Right ventricle myocardium superior (tissue), 1 donor: ENCODE measurements at places on chromosomes 2 and 18. TPM values are rescaled to one million over a fixed set of nuclear protein-coding genes. Genes with fewer than 3 reads are reported as not detected.

Gene KIAA2012
- not detected for total RNA-seq

Gene AMER3
- not detected for total RNA-seq

Gene FNDC4
- 2.0 TPM for total RNA-seq

Gene SLC5A7
- 0.19 TPM for total RNA-seq

Gene PLCL1
- total RNA-seq: 93.3 TPM

Gene SFTPB
- total RNA-seq: 0.46 TPM

Gene CD226
- total RNA-seq: 0.94 TPM

Gene GREB1
- total RNA-seq: 9.0 TPM

Gene ALPG
- not detected for total RNA-seq

Gene WNT6
- 2.6 TPM for total RNA-seq

Gene APLF
- total RNA-seq: 4.0 TPM

Gene PMAIP1
- not detected for total RNA-seq

Gene CAPN10
- 49.7 TPM for total RNA-seq

Gene AGXT
- not detected for total RNA-seq

Gene DSC2
- total RNA-seq: 26.0 TPM

Gene RAB6C
- total RNA-seq: 0.22 TPM

Gene FOXD4L1
- not detected for total RNA-seq

Gene TNFAIP6
- 2.8 TPM for total RNA-seq

Gene TMEM247
- total RNA-seq: not detected

Gene INHBB
- 8.2 TPM for total RNA-seq

Gene AFF3
- 7.6 TPM for total RNA-seq

Gene CDK15
- total RNA-seq: 0.43 TPM

Gene GTF2A1L
- total RNA-seq: not detected

Gene SERPINB8
- 1.6 TPM for total RNA-seq

Gene POTEI
- not detected for total RNA-seq

Gene CLEC4F
- 0.08 TPM for total RNA-seq

Gene CRYGC
- not detected for total RNA-seq

Gene ATOH8
- total RNA-seq: 25.8 TPM

Gene STARD6
- total RNA-seq: not detected

Gene SERPINB12
- not detected for total RNA-seq

Gene ELMOD3
- total RNA-seq: 9.0 TPM

Gene ITPRIPL1
- total RNA-seq: 1.0 TPM

Gene TNFRSF11A
- 0.94 TPM for total RNA-seq
